ENCODE measurements at places on chromosomes 4 and X. TPM values are rescaled to one million over a fixed set of nuclear protein-coding genes. Genes with fewer than 3 reads are reported as not detected.

DNA sequence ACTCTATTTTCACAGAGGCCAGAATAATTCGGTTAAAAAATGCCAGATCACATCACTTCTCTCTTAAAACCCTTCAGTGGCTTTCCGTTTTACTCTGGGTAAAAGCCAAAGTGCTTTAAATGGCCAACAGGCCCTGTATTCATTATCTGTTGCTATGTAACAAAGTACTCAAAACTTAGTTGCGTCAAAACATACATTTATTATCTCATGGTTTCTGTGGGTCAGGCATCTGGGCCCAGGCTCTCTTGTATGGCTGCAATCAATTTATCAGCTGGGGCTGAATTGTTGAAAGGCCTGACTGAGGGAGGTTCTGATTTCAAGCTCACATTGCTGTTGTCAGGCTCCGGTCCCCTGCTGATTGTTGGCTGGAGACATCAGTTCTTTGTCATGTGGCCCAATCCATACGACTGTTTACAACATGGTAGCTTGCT lies 72.7 kb upstream of the H2AZ1 start:
- no peak for DNase-seq

DNA sequence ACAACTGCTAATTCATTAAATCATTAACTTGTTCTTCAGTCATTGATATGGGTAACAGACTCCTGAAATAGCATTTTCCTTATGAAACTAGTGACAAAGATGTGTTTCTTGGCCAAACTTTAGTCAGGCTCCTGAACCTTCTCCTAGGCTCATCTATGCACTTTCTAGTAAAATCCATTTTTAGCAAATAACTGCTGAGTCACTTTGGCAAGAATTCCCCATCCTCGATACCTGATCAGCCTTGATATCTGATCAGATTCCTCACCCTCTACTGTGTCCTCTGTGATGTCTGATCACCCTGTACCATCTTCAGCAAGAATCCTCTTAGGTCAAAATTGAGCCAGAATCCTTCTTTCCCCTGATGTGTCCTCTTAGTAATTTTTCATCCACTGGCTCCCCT lies 161.2 kb upstream of the TAPT1 start:
- DNase-seq: no peak

DNA sequence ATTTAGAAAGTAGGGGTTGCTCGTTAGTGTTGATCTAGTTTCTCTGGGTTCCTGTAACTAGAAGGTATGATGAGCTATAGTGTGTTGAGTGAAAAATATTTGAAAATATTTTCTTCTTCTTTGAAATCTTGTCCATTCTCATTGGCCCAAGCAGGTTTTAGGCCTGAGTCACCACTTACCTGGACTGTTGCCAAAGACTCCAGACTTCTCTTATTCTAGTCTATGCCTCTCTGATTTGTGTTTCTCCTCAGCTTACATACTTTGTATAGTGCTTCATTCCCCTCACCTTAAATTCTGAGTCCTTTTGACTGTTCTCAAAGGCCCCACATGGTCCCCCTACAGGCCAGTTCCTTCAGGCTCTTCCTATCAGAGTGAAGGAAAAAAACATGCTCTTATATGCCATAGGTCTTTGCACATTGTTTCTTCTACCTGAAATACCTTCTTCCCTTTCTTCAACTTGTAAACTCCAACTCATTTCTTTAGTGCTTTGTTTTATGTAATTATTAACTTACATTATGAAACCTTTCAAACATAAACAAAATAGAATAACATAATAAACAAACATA lies 258.2 kb downstream of the PPP1R2C start:
- DNase-seq: peak; percentile 67

DNA sequence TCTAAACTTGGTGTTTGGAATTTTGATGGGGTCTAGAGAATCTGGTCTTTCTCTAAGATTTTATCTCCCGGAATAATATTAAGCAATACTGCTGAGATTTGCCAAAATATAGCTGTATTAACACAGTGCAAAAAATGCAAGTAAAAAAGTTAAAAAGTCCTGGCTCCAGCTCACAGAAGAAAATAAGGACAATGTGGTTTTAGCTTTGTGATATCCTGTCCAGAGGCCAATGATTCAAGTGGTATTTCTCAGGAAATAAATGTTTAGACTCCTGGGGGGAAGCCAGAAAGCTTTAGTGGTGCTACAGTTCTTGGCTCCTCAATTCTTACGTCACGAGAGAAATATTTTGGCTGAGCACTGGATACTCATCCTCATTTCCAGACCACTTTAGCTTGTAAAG lies 40.9 kb upstream of the IL13RA2 start:
- DNase-seq: peak; percentile 97

- DNase-seq: peak; percentile 43
These were observed 5.6 kb upstream of the DLG3 start for GRCh38 chrX:70439016-70439415.

DNA sequence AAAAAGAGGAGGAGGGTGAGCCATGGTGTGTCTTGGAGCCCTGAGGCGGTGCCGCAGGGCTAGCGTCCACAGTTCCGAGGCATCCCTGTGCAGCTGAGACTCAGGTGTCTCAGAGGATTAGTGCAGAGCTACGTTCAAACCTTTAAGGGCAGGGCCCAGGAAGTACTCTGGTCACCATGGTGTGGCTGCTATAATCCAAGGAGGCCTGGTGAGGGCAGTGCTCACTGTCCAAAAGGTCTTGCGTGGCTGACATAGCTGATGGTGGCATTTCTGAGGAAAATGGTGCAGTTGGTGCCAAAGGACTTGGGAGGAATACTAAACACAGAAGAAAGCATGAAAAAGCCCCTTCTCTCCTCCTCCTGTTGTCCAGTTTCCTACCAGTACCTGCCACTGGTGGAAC lies 146.9 kb downstream of the DCHS2 start:
- DNase-seq: no peak

GRCh38 chr4:90025248-90025647 lies 101.9 kb upstream of the CCSER1 start:
- peak; percentile 1 for DNase-seq

Gene RNF212
- total RNA-seq: 6.9 TPM

Gene CEP135
- 15.6 TPM for total RNA-seq

Gene TLR2
- total RNA-seq: not detected

Gene CYTL1
- 12.5 TPM for total RNA-seq

Gene CXCL5
- 0.36 TPM for total RNA-seq
